Ureter (tissue), 1 donor: ENCODE measurements at places on chromosomes 7 and 10. TPM values are rescaled to one million over a fixed set of nuclear protein-coding genes. Genes with fewer than 3 reads are reported as not detected.

DNA sequence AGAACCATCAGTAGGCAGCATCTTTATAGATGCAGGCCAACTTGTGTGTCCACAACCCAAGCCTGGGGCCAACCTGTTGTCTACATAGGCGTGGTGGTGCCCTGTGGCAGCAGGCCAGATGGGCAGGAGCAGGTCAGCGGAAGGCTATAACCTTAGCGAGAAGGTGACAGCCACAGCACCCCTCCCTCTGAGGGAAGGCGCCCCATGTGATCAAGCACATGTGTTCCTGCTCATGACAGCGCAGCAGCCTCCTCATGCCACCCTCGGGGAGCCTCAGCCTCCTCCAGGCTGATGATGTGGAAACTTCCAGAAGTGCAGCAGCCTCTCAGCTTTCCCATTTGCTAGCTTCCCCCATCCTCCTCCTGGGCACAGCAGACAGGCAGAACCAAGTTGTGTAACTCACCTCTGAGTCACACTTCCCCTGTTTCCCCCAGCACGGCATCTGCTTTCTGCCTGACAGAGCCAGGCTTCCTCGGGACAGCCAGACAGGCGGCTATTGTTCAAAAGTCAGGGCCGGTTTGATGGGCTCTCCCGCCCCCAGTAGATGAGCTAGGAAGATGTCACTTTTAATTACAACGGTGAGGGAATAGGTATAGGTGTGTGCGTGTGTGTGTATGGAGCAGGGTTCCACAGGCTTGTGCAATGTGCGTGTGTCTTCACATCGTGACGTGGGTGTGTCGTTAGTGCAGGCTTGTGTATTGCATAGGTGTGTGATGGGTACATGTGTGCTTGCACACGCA, 312.0 kb upstream of the ZMIZ1 start:
- peak; percentile 88 for DNase-seq

- DNase-seq: no peak
These were observed 111.7 kb upstream of the GJD4 start for GRCh38 chr10:35493196-35494118.

- DNase-seq: peak; percentile 86
These were observed 144.4 kb downstream of the DYNC1I1 start for GRCh38 chr7:95916573-95917297.

DNA sequence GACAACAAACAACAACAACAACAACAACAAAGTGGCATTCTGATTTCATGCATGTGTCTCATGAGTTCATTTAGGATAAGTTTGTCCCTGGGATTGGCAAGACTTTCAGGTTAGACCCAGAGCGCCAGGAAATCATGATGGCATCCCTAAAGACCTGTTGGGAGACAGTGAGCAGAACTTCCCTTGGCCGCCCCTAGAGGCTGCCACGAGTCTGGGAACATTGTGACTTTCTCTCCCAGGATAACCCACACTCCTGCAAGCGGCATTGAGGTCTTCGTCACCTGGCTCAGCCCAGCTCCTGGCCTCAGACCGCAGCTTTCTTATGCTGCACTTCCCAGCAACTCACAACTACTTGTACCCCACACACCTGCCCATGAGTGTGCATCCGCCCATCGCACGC, 80.5 kb upstream of the RNF32 start:
- no peak for DNase-seq

CDC14C gene
- total RNA-seq: not detected

- DNase-seq: no peak
These were observed 27.9 kb downstream of the CNNM2 start for GRCh38 chr10:102945962-102946361.

- DNase-seq: no peak
These were observed 186.0 kb upstream of the GDF10 start for GRCh38 chr10:47113907-47114500.

PNLIPRP2 gene
- not detected for total RNA-seq

- no peak for DNase-seq
These were observed 262.2 kb downstream of the CCSER2 start for GRCh38 chr10:84590327-84591193.
